Islet precursor cell (in vitro differentiated cells): ENCODE measurements at places on chromosomes 3 and 15.

DNA sequence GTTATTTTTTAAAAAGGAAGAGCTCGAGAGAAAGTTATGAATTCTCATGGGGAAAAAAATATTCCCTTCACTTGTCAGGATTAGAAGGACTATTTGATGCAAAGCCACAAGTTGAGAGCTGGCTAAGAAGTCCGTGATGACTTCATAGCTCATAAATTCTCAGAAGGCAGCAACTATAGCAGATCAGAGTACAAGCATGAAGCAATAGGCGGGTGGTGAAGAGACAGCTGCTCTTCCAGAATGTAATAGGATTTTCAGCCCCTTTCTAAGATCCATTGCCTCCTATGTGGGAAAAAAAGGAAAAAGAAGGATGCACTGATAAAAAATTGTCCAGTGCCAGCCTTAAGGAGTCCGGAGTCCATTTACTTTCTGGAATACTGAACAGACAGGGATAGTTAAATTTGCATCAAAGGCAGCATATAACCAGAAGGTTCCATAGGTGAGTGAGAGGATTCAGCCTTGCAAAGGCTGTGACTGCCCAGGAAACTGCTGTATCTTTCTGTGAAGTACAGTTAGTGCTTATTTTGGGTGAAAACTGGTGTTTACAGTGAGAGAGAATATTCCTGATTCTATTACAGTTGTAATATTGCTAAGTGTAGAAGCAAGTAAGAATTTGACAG, 929.5 kb upstream of the ALCAM start:
- DNase-seq, result peak; percentile 58

GRCh38 chr3:197430934-197431333, 124.8 kb downstream of the BDH1 start:
- no peak for DNase-seq

DNA sequence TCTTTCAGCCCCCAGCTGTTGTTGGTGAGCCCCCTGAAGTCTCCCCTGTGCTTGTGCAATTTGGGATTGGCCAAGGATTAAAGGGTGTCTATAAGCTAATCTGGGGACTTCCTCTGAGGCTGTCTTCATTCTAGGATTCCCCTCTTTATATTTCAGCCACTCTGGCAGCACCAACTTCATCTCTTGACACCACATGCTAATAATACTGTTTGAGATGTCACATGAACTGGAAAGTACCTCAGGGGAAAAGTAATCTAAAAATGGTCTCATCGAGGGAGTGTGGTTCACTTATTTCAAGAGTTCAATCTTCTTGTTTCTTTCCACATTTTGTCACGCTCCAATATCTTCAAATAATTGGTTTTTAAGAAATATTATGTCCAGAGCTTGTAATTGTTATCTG, 279.2 kb upstream of the TMC3 start:
- DNase-seq, result no peak

GRCh38 chr3:44066806-44067205, 174.9 kb upstream of the TOPAZ1 start:
- no peak for DNase-seq

DNA sequence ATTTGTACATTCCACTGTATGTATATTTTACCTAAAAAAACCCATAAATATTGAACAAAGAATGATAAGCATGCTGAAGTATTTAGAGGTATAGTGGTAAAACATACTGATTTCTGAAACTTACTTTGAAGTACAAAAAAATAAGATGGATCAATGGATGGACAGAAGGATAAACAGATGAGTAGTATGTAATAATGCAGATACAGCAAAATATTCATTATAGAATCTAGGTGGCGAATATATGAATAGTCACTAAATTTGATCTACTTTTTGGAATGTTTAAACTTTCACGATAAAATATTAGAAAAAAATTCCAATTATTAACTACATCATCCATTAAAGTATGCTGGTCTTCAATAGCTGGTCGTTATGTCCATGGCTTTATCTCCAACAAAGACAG, 51.9 kb upstream of the GNB4 start:
- DNase-seq, result no peak
